ENCODE measurements at places on chromosomes 5 and 9. TPM values are rescaled to one million over a fixed set of nuclear protein-coding genes. Genes with fewer than 3 reads are reported as not detected.

DNA sequence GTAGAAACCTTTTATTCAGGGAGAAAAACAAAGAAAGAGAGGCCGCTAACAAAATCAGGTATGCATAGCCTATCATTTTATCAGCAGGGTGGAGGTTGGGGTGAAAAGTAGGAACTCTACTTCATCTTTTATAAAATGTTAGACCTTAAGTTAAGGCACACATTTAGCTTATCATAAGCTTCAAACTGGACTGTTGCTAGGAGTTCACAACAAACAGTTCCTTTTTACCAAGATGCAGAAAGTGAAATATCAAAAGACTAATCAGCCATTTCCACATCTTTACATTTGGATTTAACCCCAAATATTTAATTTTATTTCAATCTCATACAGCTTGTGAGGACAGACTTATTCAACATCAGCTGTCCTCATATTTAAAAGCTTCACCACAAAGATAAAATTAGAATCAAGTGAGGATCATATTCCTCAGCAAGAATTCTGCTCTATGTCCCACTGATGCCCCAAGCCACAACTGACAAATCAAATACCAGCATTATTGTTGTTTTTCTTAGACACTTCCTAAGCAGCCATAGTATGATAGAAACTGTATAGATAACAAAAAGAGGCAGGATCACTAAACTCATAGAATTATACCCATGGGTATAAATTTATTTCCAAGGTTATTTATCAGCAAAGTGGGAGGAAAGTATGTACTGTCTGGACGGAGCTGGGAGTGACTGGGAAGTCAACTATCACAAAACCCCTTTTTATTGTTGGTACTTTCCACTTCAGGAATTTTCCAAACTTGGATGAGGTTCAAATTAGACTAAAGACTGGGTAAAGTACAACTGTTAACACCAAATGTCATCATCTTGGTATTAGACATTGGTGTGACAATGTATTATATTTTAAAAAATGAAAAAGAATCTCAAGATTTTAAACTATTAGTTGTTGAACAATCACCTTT, 29.9 kb upstream of the MYOT start:
- DNase-seq = no peak

- no peak for DNase-seq
Measured at GRCh38 chr5:54832858-54833257, 152.5 kb downstream of the ESM1 start.

DNA sequence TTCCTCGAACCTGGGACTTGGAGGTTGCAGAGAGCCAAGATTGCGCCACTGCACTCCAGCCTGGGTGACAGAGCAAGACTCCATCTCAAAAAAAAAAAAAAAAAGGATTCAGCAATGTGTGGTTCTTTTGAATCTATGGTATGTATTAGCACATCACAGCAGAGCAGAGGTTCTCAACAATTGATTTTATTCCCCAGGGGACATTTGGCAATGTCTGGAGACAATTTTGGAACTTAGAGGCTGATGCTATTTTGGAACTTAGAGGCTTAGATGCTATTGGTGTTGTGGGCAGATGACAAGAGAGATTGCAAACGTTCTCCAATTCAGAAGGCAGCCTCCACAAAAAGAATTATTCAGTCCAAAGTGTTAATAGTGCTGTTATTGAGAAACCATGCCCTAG, 115.2 kb downstream of the TMC1 start:
- no peak for DNase-seq

- no peak for DNase-seq
Measured at GRCh38 chr9:75826314-75826713, 64.2 kb upstream of the PCSK5 start.

- DNase-seq = no peak
Measured at GRCh38 chr5:10352430-10353240, 860 bp upstream of the MARCHF6 start.

DNA sequence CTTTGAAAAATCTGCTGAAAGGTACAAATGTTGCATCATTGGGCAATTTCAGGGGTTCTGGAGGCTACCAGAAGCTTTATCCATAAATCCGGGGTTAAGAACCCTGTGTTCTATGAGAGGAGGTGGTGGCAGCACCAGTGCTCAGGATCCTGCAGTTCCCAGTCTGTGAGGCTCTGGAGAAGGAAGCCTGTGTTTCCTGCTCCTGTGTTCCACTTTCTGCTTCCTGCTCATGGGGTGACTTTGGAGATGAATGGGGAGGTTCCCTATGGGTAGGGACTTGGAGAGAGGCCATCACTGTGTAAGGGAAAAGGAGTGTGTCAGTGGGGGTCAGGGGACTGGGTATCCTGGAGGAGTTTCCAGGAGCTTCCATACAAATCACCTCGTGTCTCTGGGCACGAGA, 2.3 kb downstream of the CDX1 start:
- DNase-seq = no peak

- no peak for DNase-seq
Measured at GRCh38 chr9:89877051-89878002, 272.5 kb downstream of the GADD45G start.

DNA sequence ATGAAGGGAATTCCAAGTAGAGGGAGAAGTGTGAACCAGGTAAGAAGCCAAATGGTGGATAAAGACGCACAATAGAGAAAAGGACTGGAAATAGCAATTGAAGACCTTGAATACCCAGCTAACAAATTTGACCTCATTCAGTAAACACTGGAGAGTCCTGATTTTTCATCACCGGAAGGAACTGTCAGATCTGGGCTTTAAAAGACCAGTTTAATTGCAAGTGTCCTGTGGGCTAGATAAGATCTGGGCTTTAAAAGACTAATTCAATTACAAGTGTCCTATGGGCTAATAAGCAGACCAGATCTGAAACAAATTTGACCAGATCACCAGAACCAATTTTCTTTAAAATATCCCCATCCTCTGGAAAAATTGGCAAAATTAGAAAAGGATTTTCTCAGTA, 380.0 kb downstream of the ACTL7B start:
- DNase-seq = no peak

DNA sequence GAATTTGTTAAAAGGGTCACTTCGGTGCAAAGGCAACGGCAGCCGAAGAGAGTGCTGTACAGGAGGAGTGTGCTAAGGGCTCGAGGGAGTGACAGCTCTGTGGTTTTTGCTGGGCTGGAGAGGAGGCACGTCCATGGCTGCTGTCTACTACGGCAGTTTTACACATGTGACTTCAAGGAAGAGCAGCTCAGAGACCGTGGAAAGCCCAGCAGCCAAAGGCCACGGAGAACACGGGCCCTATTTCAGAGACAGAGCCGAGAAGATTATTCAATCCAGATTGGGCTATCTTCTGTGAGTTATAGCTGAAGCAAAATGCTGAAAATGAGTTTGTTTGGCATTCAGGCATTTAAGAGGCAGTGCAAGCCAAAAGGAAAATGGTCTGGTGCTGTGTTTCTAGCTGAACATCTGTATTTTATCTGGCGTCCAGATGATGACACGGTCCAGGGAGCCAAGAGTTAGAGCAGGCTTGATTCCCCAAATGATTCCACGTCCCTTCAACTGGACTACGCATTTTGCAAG, 96.4 kb downstream of the RFK start:
- DNase-seq = no peak

Gene AK1
- 28.4 TPM for total RNA-seq
